Stimulated activated CD8-positive, alpha-beta memory T cell treated with anti-CD3 and anti-CD28 coated beads, Interleukin-2, amount 100 ng/mL, for 48 hours (primary cell): ENCODE measurements at places on chromosomes 2 and 18.

DNA sequence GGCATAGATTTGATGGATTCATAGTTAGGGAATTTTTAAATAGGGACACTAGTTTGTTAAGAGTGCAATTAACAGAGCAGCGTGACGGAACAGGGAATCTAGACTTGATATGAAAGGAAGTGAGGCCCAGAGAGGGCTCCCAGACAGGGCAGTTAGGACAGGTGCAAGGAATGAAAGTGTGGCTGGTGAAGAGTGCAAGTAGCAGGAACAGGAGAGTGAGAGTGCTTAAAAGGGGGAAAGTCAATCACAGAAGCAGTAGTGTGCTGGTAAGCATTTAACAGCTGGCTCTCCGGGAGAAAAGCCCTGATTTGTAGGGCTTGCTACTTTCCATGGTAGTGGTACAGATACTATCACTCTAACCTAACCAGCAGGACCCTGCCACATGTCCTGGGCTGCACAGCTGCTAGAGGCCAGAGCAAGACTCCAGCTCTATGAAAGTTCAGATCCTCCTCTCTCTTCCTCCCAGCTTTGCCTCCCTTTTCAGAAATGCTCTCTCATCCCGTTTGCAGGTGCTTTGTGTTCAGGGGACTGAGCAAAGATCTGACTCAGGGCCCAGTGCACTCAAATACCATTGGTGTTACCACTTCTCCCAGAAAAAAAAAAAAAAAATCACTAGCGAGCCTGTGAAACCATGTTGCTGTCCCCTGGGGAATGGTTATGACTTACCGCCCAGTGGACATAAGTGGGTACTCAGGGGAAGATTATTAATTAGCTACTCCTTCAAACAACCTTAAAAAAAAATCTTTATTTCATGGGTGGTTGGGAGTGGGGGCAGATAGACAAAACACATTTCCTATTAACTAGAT is 18.1 kb upstream of the GCFC2 start:
- no peak for DNase-seq

DNA sequence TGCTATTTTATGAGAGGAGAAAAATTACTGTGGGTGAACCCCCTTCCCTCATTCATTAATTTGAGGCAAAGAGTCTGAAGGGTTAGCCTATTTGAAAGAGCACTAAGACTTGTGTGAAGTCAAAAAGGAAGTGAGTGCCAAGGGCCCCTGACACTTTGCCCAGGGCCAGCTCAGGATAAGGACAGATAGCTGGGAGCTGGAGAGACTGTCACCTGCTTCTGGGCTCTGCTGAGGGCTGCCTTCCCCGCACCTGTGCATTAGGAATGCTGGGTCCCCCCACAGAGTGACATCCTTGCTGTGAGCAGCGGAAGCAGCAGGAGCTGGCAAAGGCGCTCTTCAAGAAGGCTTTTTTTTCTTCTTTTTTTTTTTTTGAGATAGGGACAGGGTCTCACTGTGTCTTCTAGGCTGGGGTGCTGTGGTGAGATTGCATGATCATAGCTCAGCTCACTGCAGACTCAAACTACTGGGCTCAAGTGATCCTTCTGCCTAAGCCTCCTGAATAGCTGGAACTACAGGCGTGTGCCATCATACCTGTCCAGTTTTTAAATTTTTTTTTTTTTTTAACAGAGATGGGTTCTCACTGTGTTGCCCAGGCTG is 148.3 kb downstream of the AQP4 start:
- DNase-seq: no peak

- DNase-seq: no peak
Observed at GRCh38 chr2:169095621-169096105, 26.3 kb downstream of the DHRS9 start.

- DNase-seq: no peak
Observed at GRCh38 chr2:179049546-179050311, at the start of gene CCDC141. CCDC141 (minus strand) TSS chr2:179050137; CDS start chr2:179049941, 196 bp downstream.

GRCh38 chr2:132849118-132849517 is 179.1 kb upstream of the LYPD1 start:
- no peak for DNase-seq

DNA sequence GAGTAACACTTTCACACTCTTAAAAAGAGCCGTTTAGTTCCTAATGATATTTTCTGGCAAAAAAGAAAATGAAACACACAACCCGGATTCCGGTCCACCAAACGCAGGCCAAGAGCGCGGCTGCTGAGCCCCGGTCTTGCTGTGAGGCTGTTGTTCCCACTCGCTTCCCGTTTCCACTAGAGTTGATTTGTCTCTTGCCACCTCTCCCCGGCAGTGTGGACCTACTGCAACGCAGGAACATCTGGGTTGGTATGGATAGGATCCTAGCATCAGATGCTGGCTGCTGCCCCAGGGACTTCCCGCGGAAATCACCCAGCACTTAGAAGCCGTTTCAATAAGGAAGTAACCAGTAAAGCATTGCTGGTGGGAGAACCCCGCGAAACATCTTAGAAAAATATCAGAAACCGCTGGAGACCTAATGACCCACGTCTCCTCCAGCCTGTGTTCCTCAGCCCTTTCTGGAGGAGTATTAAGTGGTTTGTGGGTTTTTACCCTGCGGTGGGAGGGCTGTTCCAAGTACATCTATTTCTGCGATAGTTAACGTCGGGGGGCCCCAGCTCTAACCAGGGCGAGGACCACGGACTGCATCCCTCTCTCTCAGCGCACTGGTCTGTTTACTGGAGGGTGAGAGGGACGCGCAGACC is 939 bp downstream of the DOCK10 start:
- peak; percentile 63 for DNase-seq

DNA sequence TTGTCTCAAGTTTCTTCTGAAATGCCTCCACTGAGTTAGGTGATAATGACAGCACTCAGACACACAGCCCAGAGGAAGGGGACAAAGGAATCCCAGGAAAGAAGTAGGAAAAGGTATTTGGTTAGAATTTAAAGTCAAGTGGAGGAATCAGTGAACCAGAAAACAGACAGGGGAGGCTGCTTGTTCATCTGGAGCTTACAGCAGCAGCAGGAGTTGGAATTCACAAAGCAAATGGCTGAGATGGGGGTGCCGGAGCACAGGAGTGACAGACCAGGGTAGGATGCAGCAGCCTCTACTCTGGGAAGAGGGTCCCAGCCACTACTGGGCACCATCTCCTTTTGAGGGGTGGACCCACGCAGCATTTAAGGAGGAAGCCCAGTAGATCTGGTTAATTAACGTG is 104.8 kb downstream of the ST6GAL2 start:
- no peak for DNase-seq

DNA sequence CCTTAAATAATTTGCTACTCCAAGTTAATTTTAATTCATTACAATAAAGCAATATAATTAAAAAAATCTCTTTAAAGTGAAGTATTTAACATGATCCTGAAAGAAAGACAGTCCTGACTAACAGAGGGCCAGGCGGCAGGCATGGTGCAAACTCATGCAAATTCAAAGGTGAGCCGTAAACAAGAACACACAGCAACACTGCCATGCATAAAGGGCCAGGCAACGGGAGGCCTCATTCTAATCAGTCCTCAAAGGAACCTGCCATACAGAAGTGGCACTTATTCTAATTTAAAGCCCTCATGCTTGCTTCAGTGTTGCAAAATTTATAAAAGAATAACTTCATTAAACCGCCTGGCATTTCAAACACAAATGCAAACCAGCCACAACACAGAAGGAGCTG is 277.0 kb downstream of the ZNF521 start:
- no peak for DNase-seq

- no peak for DNase-seq
Observed at GRCh38 chr18:9974279-9974915, 60.6 kb downstream of the VAPA start.

- no peak for DNase-seq
Observed at GRCh38 chr2:155218945-155219344, 520.5 kb downstream of the KCNJ3 start.

DNA sequence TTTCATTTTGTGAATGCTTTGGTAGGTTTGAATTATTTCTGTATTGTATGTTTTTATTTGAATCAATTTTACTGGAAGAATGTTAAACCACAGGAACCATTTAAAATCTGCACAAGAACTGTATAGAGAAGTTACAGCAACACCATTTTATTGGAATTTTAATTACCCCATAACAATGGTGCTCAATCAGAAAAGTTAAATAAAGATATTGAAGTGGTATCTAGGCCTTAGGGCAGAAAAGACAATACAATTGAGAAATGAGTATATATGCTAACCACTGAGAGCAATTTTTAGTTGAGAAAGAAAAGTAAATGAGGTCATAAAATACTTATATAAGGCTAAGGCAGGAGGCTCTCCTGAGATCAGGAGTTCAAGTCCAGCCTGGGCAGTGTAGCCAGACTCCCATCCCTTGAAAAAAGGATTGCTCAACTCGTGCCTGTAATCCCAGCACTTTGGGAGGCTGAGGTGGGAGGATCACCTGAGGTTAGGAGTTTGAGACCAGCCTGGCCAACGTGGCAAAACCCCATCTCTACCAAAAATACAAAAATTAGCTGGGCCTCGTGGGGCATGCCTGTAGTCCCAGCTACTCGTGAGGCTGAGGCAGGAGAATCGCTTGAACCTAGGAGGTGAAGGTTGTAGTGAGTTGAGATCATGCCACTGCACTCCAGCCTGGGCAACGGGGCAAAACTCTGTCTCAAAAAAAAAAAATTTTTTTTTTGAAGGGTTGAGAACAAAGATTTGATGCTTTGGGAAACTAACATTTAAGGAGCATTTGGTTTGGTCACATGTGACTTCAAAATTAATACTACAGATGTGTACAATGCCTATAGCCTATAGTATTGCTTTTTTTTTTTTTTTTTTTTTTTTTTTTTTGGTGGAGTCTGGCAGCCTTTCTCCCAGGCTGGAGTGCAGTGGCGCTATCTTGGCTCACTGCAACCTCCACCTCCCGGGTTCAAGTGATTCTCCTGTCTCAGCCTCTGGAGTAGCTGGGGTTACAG is 212.9 kb upstream of the STON1 start:
- no peak for DNase-seq

DNA sequence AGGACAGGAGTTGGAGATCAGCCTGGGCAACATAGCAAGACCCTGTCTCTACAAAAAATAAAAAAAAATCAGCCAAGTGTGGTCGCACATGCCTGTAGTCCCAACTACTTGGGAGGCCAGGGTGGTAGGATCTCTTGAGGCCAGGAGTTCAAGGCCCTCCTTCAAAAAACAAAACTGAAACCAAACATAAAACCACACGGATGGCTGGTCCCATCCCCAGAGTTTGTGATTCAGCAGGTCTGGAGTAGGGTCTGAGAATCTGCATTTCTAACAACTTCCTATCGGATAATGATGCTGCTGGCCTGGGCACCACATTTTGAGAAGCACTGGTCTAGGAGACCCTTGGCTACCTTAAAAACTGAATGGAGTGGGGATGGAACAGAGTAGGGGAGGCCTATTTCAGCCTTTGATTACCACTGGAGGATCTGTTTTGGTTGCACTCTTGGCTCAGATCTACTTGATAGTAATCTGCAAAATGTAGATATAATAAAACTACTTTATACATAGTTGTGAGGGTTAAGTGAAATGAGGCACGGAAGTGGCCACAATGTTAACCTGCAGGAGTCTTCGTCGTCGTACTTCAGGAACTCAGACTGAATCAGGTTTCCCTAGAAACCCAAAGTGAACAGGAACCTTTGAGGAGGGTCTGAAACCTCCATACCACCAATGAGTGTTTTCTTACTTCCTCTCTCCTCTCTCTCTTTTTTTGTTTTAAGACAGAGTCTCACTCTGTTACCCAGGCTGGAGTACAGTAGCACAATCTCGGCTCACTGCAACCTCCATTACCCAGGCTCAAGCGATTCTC is 25.5 kb upstream of the NFE2L2 start:
- DNase-seq: no peak

DNA sequence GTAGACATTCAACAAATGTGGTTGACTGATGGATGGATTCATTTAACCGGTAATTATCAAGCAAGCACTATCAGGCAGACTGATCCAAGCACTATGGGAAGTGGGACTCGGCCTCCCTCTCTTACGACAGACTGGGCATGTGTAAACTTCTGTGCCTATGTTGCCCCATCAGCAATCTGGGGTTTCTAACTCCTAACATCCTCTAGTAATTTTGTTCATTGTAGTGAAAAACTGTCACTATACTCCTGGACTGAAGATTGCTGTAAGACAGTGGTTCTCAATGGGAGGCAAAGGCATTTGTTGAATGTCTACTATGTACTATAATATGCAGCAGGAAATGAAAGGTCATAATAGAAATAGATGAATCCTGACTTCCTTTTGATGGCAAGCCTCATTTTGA is 51.2 kb upstream of the CREB1 start:
- DNase-seq: no peak

- DNase-seq: no peak
Observed at GRCh38 chr2:151437630-151438029, 27.9 kb downstream of the RIF1 start.

GRCh38 chr2:179263015-179263414 is 1.6 kb downstream of the SESTD1 start:
- DNase-seq: no peak

- DNase-seq: no peak
Observed at GRCh38 chr2:190119257-190119656, 56.7 kb upstream of the MSTN start.

GRCh38 chr2:149080971-149081370 is 42.5 kb downstream of the LYPD6B start:
- DNase-seq: no peak

GRCh38 chr2:204234248-204234647 is 297.7 kb downstream of the ICOS start:
- no peak for DNase-seq

- no peak for DNase-seq
Observed at GRCh38 chr2:227214622-227215041, 50.2 kb downstream of the COL4A3 start.

DNA sequence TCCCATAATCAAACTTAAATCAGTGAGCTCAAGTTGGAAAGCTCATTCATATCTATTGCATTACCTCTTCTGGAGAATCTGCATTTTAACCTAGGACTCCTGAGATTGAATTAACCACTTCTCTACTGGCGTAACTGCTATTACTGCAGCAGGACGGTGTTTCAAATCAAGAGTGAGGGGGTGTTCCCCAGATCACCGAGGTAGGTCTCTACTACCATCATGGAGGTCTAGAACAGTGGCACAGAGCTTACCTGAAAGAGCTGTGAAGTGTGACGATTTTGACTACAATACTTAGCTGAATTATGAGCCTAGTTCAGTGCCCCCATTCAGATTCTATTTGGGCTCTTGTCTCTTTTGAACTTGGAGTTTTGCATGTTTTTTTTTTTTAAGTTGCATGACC is 119.5 kb downstream of the POLE4 start:
- DNase-seq: no peak

DNA sequence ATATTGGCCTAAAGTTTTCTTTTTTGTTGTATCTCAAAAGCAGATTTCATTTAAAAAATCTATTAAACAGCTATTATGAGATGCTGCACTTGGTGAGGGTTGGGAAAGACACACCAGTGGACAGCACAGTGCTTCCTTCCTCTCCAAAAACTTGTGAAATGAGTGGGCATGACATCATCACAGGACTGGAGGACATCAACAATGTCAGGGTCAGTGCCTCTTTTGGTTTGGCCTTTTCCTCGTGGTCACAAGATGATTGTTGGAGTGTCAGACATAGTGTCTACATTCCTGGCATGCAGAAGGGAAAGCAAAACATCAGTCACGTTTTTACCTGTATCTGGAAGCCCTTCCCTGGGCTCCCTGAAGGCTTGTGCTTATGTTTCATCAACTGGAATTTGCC is 49.6 kb downstream of the IL1R2 start:
- DNase-seq: no peak

GRCh38 chr2:214592011-214592410 is 181.2 kb downstream of the VWC2L start:
- no peak for DNase-seq

GRCh38 chr2:204604061-204604460 is 58.8 kb downstream of the PARD3B start:
- no peak for DNase-seq

- no peak for DNase-seq
Observed at GRCh38 chr2:14932285-14932684, 299.8 kb downstream of the LRATD1 start.

- DNase-seq: no peak
Observed at GRCh38 chr18:35029770-35030169, 11.4 kb upstream of the MAPRE2 start.
